ENCODE measurements at places on chromosomes 13 and 19.
A peak's percentile ranks its signal among the peaks of the same experiment; 100 is the strongest.

DNA sequence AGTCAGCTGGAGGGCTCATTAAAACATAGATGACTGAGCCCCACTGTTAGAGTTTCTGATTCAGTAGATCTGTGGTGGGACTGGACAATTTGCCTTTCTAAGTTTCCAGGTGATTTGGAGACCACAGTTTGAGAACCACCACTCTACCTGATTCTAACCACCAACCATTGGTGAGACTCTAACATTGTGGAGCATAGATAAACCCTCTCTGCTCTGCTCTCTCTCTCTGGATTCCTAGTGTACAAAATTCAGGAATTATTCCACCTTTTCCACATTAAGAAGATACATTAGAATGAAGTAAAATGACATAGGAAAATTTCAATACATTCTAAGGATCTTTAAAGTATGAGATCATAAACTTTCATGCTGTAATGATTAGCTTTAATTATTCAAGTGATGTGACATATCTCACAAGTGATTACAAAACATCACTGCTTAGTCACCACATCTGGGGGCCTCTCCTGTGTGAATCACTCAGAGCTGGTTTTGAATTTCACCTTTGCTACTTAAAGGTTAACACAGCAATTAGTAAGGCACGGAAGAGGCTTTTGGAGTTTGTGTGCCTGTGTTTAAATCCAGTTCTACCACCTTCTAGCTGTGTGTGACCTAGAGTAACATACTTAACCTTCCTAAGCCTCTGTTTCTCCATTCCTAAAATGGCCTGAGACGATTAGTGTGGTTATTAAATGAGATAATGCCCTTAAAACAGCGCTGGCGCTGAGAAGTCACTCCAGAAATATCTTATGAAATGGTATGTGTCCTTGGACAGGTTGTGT lies 78.5 kb upstream of the NBEA start:
- DNase-seq: no peak

DNA sequence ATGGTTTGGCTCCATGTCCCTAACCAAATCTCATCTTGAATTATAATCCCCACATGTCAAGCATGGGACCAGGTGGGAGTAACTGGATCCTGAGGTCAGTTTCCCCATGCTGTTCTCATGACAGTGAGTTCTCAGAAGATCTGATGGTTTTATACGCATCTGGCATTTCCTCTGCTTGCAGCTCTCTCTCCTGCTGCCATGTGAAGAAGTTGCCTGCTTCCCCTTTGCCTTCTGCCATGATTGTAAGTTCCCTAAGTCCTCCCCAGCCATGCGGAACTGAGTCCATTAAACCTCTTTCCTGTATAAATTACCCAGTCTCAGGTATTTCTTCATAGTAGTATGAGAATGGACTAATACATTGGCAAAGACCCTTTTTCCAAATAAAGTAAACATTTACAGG lies 96.8 kb downstream of the TSHZ3 start:
- DNase-seq: no peak

- DNase-seq: no peak
These were observed 1.0 kb downstream of the KDM4B start for GRCh38 chr19:4969772-4970531.

- DNase-seq: no peak
These were observed 77.0 kb upstream of the PEG3 start for GRCh38 chr19:56917529-56917928.

- no peak for DNase-seq
These were observed 362.6 kb downstream of the KCNRG start for GRCh38 chr13:50377726-50378270.

- DNase-seq: no peak
These were observed 393.8 kb downstream of the LIG4 start for GRCh38 chr13:107821492-107821891.

DNA sequence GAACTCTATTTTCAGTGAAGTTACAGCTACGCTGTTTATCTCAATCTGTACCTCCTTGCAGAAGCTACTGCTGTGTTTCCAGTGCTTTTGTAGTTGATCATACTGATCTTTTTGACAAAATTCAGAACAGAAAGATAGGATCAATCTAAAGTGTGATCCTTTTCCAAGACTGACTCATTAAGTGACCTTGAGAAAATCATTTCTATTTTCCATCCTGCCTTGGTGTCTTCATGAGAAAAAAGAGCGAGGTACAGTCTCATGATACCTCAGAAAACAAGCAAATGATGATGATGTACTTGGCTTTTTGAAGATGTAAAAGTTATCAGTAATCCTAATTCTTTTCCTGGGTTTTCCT lies 46.0 kb upstream of the GPR183 start:
- no peak for DNase-seq

- no peak for DNase-seq
These were observed 163.6 kb downstream of the SPRY2 start for GRCh38 chr13:80177327-80177726.

GRCh38 chr19:1791879-1792278 lies 20.2 kb downstream of the ATP8B3 start:
- DNase-seq: no peak

GRCh38 chr13:30639671-30640070 lies 22.0 kb downstream of the USPL1 start:
- no peak for DNase-seq

DNA sequence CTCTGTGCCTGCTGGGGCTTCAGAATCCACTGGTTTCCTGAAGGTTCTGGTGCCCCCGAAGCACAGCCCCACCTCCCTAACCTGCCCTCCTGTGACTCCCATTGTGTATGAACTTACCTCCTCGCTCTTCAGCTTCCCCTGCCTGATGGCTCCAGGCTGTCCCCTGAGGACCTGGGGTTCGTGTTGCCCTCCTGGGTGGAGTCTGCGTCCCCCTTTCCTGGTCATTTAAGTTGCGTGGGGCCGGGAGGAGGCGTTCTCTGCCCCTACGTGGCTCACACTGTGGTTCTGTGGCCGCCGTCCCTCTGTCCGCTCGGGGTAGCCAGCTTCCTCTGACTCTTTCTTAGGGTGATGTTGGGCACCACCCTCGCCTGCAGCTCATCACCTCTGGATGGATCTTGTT lies 13.9 kb downstream of the TFDP1 start:
- DNase-seq: no peak

- peak; percentile 30 for DNase-seq
These were observed 7.5 kb downstream of the ZNF610 start for GRCh38 chr19:52343548-52343947.

GRCh38 chr19:530134-531008 lies 1.2 kb upstream of the CDC34 start:
- DNase-seq: no peak

DNA sequence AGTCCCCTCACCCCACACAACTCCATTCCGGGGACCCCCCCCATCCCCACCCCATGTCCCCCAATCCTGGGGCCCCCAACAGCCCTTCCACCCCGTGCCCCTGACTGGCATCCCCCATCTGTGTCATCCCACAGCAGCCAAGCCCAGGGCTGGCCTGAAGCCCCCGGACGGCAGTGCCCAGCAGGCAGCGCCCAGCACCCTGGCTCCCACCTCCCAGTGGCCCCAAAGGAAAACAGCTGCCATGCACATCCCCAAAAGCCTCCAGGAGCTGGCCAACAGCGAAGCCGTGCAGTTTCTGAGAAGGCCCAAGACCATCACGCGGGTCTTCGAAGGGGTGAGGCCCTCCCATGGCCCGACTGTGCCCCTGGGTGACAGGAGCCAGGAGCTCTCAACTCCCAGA lies 1.4 kb downstream of the SYNGR4 start:
- DNase-seq: no peak

GRCh38 chr19:3785938-3786824 lies at the start of gene MATK:
MATK (minus strand) TSS chr19:3786381; CDS start chr19:3785135, 1,246 bp downstream.
- DNase-seq: no peak
